ENCODE measurements at places on chromosomes 7 and 10.

DNA sequence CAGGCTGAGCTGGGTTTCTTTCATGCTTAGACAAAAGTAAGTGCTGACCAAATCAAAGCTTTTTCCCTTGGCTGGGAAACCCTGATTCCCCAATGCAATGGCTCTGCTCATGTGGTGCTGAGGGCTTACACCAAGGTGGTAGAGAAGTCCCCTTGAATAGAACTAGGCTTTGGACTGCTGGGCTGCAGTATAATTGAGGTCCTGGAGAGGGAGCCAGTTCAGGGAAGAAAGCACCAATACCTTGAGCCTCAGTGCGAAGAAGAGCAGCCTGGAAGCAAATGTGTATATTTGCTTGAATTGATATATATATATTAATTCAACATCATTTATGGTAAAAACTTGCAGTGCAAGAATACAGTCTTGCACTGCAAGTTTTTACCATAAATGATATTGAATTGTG, 391.1 kb downstream of the RPS24 start:
- H3K27me3 ChIP-seq = peaks cover 15% of the 10 kb centered on the region
- H3K27ac ChIP-seq = no peak overlapping the region
- DNase-seq = peak; percentile 28
- H3K36me3 ChIP-seq = no peaks in the 10 kb centered on the region

DNA sequence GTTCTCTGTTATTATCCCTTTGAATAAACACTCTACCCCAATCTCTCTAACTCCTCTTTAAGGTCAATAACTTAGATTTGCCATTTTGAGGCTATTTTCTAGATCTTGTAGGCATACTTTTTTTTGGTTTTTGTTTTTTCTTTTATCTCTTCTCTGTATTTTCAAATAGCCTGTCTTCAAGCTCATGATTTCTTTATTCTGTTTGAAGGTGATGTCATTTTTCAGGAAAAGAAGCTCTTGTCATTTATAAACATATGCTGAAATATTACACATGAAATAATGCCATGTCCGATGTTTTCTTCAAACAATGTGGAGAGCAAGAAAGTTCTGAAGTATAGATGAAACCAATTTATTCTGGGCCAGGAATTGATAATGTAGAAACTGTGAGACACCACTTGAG, 57.5 kb upstream of the CABCOCO1 start:
- H3K36me3 ChIP-seq = no peaks in the 10 kb centered on the region
- DNase-seq = no peak
- no peak overlapping the region for H3K4me3 ChIP-seq
- H3K27ac ChIP-seq = no peak overlapping the region
- no peaks in the 10 kb centered on the region for H3K4me1 ChIP-seq

DNA sequence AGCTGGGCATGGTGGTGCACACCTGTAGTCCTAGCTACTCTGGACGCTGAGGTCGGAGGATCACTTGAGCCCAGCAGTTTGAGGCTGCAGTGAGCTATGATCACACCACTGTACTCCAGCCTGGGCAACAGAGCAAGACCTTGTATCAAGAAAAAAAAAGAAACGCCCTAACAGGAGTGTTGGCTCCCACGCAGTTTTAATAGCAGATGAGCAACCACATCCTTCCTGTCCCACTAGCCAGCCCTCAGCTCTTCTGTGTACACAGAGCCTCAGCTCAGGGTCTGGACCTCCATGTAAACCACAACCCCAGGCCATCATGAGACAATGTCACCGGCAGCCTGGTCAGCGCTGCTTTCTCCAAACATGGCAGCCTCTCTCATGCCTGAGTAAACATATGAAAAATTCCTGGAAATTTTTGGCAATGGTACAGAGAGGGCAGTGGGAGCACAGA, 108.2 kb downstream of the PIP4K2A start:
- H3K27ac ChIP-seq = peak overlapping the region; percentile 35
- DNase-seq = peak; percentile 47
- H3K4me3 ChIP-seq = no peak overlapping the region

- no peaks in the 10 kb centered on the region for H3K27me3 ChIP-seq
- no peak for DNase-seq
- no peak overlapping the region for H3K27ac ChIP-seq
- no peak overlapping the region for H3K4me3 ChIP-seq
- peaks cover 10% of the 10 kb centered on the region for H3K36me3 ChIP-seq
Measured at GRCh38 chr7:5333121-5334045, 50.6 kb downstream of the SLC29A4 start.
